Ovary (tissue), 10 donors: ENCODE measurements at places on chromosomes 3 and 15. TPM values are rescaled to one million over a fixed set of nuclear protein-coding genes. Genes with fewer than 3 reads are reported as not detected.

DNA sequence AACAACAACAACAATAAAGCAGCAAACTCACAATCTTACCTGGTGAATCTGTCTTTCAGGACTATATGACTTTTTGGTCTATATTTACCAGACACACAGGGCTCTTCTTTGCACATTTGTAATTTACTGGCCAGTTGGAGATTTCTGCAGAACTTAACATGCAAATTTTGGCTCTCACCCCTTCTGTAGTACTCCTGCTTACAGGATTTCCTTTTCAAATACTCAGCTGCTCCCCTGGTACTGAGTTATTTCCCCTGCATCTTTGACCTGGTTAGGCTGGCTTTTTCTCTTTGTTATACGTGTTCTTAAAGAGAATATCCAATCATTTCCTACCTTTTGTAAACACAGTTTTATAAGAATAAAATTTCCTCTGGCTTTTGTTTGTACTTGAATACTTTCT lies 228.0 kb downstream of the MBNL1 start:
- H3K4me3 ChIP-seq = no peak overlapping the region
- H3K27ac ChIP-seq = no peak overlapping the region
- DNase-seq = no peak
- H3K36me3 ChIP-seq = no peaks in the 10 kb centered on the region

- no peak overlapping the region for H3K27ac ChIP-seq
- DNase-seq = no peak
- no peaks in the 10 kb centered on the region for H3K27me3 ChIP-seq
- no peak overlapping the region for H3K4me3 ChIP-seq
- no peaks in the 10 kb centered on the region for H3K4me1 ChIP-seq
Measured at GRCh38 chr3:142118911-142119310, 30.4 kb downstream of the TFDP2 start.

DNA sequence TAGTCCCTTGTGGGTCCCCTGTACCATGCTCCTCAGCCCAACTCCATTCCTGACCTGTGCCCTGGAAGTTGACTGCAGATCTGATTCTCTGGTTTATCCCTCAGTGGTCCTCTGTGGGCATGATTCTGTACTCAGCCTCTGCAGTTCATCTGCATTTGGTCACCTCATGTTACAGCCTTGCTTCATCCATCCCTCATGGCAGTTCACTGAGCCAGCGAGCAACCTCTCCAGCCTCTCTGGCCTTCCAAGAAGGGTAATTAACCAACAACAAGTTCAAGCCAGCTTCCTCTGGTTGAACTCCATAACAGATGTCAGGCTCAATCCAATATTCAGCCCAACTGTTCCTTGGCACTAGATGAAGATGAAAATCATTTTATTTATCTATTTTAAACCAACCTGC lies 509.5 kb downstream of the NTRK3 start:
- H3K4me3 ChIP-seq = no peak overlapping the region
- no peaks in the 10 kb centered on the region for H3K4me1 ChIP-seq
- DNase-seq = no peak

The NPRL2 gene
- total RNA-seq = 19.5 TPM

GRCh38 chr3:74842141-74842540 lies 227.7 kb upstream of the CNTN3 start:
- no peaks in the 10 kb centered on the region for H3K36me3 ChIP-seq
- H3K4me1 ChIP-seq = no peaks in the 10 kb centered on the region
- H3K4me3 ChIP-seq = no peak overlapping the region
- no peaks in the 10 kb centered on the region for H3K27me3 ChIP-seq
- H3K27ac ChIP-seq = no peak overlapping the region
- no peak for DNase-seq

The ARNT2 gene
- total RNA-seq = 19.9 TPM

The IL16 gene
- total RNA-seq = 5.5 TPM

- no peaks in the 10 kb centered on the region for H3K36me3 ChIP-seq
- H3K27me3 ChIP-seq = no peaks in the 10 kb centered on the region
- peak within 1 kb of the TSS; percentile 46 for H3K4me3 ChIP-seq
- peaks cover 3% of the 10 kb centered on the region for H3K4me1 ChIP-seq
- peak; percentile 41 for DNase-seq
Measured at GRCh38 chr15:48177766-48178647, at the start of gene MYEF2. MYEF2 (minus strand) TSS chr15:48178295; CDS start chr15:48178237, 58 bp downstream.

The WNT7A gene
- 0.34 TPM for total RNA-seq

GRCh38 chr3:196611761-196612483 lies 27.6 kb upstream of the NRROS start:
- no peaks in the 10 kb centered on the region for H3K27me3 ChIP-seq
- H3K36me3 ChIP-seq = no peaks in the 10 kb centered on the region
- DNase-seq = no peak
- no peak overlapping the region for H3K4me3 ChIP-seq
